ENCODE measurements at places on chromosomes 5 and 9.

- no peak for DNase-seq
Measured at GRCh38 chr9:128940946-128941755, 6.3 kb downstream of the DOLK start.

DNA sequence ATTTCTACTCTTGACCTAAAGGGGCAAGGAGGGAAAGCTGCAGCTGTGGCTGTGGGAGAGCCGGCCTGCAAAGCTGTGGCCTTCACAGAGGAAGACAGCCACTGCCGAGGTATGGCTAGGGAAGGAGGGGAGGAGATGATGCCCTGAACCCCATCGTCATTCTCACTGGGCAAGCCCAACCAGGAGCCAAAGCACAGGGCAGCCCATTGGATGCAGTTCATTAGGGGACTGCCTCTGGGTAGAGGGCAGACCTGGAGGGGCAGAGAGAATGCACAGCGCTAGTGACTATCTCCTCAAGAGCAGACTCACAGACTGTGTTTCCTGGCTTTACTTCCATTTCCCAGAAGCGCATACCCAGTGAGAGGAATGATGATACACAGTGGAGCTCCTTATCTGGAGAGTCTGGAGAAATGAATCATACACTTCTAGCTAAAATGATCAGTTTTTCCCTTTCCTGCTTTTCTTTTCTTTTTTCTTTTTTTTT, 47.2 kb upstream of the TTC23L start:
- no peak for DNase-seq

- DNase-seq, result no peak
Measured at GRCh38 chr5:78204241-78204640, 90.3 kb downstream of the AP3B1 start.

- no peak for DNase-seq
Measured at GRCh38 chr5:138625134-138625533, 49.9 kb upstream of the HSPA9 start.

DNA sequence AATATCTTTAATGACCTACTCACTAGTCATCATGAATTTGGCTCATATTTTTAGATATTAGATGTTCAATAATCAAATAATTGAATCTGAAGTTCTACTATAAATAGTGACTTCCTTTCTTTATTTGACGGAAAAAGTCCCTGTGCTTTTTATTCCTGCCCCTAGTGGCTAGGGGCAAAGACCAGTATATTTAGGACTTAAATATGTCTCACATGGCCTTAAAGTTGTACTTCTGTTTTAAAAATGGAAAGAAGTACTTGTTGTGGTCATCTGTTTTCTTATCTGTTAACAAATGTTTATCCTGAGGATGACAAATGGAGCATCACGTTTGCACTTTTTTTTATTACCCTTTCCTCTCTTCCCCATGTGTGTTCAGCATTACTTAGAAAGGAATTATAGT, 89.2 kb upstream of the GRHPR start:
- DNase-seq, result no peak

DNA sequence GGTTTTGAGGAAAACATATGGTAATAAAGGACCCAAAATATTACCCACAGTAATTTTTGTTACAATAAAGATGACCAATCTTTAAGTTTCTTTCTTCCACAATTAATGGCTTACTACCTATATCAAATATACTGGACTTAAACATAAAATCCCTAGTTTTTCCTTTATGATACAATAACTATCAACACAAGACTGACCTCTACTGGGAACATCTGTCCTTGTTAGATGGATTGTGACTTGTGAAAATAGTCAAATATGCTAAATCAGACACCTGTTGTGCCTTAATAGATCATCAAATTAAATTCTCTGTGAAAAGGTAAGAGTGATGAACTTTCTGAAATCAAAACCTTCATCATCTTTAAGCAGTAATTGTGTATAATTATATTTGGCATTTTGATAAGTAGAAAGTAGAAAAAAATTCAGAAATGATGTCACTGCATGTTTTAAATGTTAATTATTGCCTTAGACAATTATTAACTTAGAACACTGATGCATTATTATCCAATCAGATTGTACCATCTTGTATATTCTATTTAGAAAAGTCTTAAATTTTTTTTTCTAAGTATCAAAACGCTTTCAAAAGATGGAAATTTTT, 113.6 kb downstream of the DEPDC1B start:
- no peak for DNase-seq

DNA sequence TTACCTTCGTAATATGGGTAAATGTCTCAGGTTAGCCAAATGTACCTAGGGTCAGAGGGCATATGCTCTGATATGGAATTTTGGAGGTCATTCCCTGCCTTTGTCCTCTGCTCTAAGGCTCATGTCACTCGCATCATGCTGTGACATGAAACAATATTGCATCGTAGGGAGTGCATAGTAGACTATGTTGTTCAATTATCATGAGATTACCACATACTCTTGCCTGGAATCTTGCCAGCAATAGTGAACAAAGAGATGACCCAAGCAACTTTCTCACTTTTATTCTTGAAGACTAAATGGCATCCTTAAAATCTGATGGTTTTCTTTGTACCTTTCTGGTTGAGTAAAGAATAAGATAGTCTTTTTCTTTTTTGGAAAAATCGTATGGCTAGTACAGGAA, 27.6 kb downstream of the ZNF462 start:
- no peak for DNase-seq

DNA sequence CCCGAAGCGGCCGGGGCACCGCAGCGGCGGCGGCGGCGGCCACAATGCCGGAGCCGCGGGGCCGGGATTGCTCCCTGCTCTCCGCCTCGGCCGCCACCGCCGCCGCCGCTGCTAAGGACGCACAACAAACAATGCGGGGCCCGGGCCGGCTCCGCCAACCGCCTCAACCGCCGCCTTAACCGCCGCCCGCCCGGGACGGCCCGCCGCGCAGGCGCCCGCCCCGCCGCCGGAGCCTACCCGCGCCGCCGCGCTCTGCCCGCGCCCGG, 254 bp downstream of the STRBP start:
- no peak for DNase-seq

DNA sequence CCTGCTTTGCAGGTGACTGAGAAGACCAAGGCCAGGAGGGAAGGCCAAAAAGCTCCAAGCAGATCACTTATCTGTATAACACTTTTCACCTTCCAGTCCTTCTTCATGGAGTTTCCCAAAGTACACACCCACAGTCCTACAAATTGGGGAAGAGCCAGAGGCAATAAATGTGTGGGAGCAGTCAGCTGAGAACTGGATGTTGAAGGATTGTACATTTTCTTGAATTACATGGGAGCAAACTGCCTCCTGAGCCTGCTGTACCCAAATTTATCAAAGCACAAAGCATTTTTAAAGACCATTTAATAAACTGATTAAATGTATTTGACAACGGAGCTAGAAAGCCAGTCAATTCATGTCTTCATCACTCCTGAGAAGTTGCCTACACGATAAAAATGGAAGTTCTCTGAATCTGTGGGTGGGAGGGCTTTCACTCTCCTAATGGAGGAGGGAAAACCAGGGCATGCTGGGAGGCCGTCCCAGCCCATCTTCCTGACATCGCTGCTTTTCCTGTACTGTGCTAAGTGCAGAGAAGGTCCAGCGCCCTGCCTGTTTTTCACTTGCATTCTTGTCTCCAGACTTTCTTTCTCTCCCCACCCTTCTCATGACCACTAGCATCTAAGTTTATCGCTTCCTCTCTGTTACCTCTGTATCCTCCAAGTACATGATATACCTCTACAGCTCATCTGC, 79.0 kb downstream of the KCNIP1 start:
- DNase-seq, result no peak

Measured in HS-27A (cell line).